ENCODE measurements at places on chromosomes 12 and 14. TPM values are rescaled to one million over a fixed set of nuclear protein-coding genes. Genes with fewer than 3 reads are reported as not detected.
A peak's percentile ranks its signal among the peaks of the same experiment; 100 is the strongest.

DNA sequence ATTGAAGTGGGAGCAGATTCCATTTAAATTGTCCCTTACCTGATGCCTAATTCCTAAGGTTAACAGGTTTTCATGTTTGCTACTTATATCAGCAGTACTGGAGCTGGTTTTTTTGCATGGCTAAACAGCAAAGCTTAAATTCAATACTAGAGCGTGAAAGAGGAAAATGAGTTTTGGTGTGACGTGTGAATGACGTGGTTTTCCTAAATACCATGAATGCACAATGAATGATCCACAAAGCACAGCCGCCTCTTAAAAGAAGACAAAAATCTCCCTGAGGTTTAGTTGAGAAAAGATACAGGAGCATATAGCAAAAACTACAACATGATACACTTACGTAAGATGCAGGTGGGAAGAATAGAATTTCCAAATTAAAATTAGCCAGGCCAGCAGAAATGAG is 731.1 kb downstream of the DIO2 start:
- H3K36me3 ChIP-seq = no peaks in the 10 kb centered on the region
- no peak overlapping the region for H3K4me3 ChIP-seq
- H3K27me3 ChIP-seq = no peaks in the 10 kb centered on the region
- H3K4me1 ChIP-seq = no peaks in the 10 kb centered on the region

DNA sequence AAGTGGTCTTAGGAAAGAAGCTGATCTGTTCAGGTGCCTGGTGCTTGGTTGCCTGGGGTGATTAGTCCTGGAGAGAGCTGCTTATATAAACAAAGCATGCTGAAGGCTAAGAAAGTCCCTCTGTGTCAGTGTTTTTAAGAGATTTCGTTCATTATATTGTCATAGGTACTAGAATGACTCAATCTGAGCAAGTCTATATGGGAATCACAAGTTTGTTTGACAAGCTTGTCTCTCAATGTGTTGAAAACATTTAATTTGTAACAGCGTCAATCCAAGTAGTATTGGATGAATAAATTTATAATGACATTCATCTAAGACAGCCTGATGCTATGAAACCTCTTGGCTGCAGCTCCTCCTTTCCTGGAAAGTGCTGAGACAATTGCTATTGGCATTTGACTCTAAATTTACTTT is 256.3 kb downstream of the TMTC2 start:
- DNase-seq = no peak
- H3K36me3 ChIP-seq = no peaks in the 10 kb centered on the region
- H3K4me1 ChIP-seq = no peaks in the 10 kb centered on the region

- H3K27ac ChIP-seq = no peak within 1 kb of the TSS
- H3K4me1 ChIP-seq = no peaks in the 10 kb centered on the region
- DNase-seq = no peak
- H3K4me3 ChIP-seq = no peak within 1 kb of the TSS
- no peaks in the 10 kb centered on the region for H3K36me3 ChIP-seq
- no peaks in the 10 kb centered on the region for H3K27me3 ChIP-seq
Observed at GRCh38 chr12:85874031-85874461, at the start of gene NTS. NTS (plus strand) TSS chr12:85874295; CDS start chr12:85874404, 109 bp downstream.

- no peaks in the 10 kb centered on the region for H3K36me3 ChIP-seq
- no peak overlapping the region for H3K27ac ChIP-seq
- no peaks in the 10 kb centered on the region for H3K27me3 ChIP-seq
- H3K4me3 ChIP-seq = no peak overlapping the region
Observed at GRCh38 chr12:16281157-16281556, 3.7 kb upstream of the SLC15A5 start.

GRCh38 chr14:91152499-91152898 is 38.6 kb downstream of the DGLUCY start:
- no peak overlapping the region for H3K27ac ChIP-seq
- DNase-seq = no peak
- no peak overlapping the region for H3K4me3 ChIP-seq
- peaks cover 13% of the 10 kb centered on the region for H3K36me3 ChIP-seq
- peaks cover 13% of the 10 kb centered on the region for H3K4me1 ChIP-seq

GRCh38 chr14:48970943-48971342 is 615.2 kb downstream of the RPS29 start:
- H3K4me1 ChIP-seq = no peaks in the 10 kb centered on the region
- H3K27me3 ChIP-seq = no peaks in the 10 kb centered on the region
- H3K4me3 ChIP-seq = no peak overlapping the region
- no peaks in the 10 kb centered on the region for H3K36me3 ChIP-seq

- H3K27me3 ChIP-seq = no peaks in the 10 kb centered on the region
- H3K4me3 ChIP-seq = no peak overlapping the region
- H3K4me1 ChIP-seq = peaks cover 28% of the 10 kb centered on the region
- DNase-seq = no peak
Observed at GRCh38 chr12:89355243-89356068, 3.2 kb upstream of the DUSP6 start.

- DNase-seq = peak; percentile 54
- H3K36me3 ChIP-seq = peaks cover 6% of the 10 kb centered on the region
- H3K27me3 ChIP-seq = no peaks in the 10 kb centered on the region
- H3K4me1 ChIP-seq = peaks cover 16% of the 10 kb centered on the region
Observed at GRCh38 chr12:120006258-120006975, 17.4 kb downstream of the BICDL1 start.

- no peaks in the 10 kb centered on the region for H3K27me3 ChIP-seq
- peaks cover under 1% of the 10 kb centered on the region for H3K4me1 ChIP-seq
- no peak overlapping the region for H3K4me3 ChIP-seq
- H3K36me3 ChIP-seq = peaks cover 82% of the 10 kb centered on the region
- DNase-seq = no peak
- no peak overlapping the region for H3K27ac ChIP-seq
Observed at GRCh38 chr14:23063601-23064000, 6.3 kb upstream of the CDH24 start.

GRCh38 chr12:110639336-110640141 is 25.6 kb downstream of the TCTN1 start:
- no peaks in the 10 kb centered on the region for H3K27me3 ChIP-seq
- H3K4me1 ChIP-seq = peaks cover 11% of the 10 kb centered on the region
- H3K27ac ChIP-seq = no peak overlapping the region
- H3K36me3 ChIP-seq = no peaks in the 10 kb centered on the region
- no peak overlapping the region for H3K4me3 ChIP-seq

GRCh38 chr14:48714366-48714765 is 871.8 kb downstream of the RPS29 start:
- no peaks in the 10 kb centered on the region for H3K27me3 ChIP-seq
- DNase-seq = no peak
- H3K27ac ChIP-seq = no peak overlapping the region
- no peaks in the 10 kb centered on the region for H3K36me3 ChIP-seq
- no peak overlapping the region for H3K4me3 ChIP-seq
- no peaks in the 10 kb centered on the region for H3K4me1 ChIP-seq

GRCh38 chr12:1862973-1863372 is 42.6 kb downstream of the LRTM2 start:
- no peaks in the 10 kb centered on the region for H3K36me3 ChIP-seq
- no peak overlapping the region for H3K27ac ChIP-seq
- H3K4me3 ChIP-seq = no peak overlapping the region
- no peaks in the 10 kb centered on the region for H3K4me1 ChIP-seq
- no peak for DNase-seq

GRCh38 chr12:53652366-53652765 is 23.5 kb downstream of the ATP5MC2 start:
- H3K4me1 ChIP-seq = no peaks in the 10 kb centered on the region
- no peaks in the 10 kb centered on the region for H3K27me3 ChIP-seq
- DNase-seq = no peak
- no peaks in the 10 kb centered on the region for H3K36me3 ChIP-seq
- H3K27ac ChIP-seq = no peak overlapping the region
- H3K4me3 ChIP-seq = no peak overlapping the region

- no peak overlapping the region for H3K27ac ChIP-seq
- H3K27me3 ChIP-seq = no peaks in the 10 kb centered on the region
- H3K4me1 ChIP-seq = no peaks in the 10 kb centered on the region
- no peaks in the 10 kb centered on the region for H3K36me3 ChIP-seq
Observed at GRCh38 chr12:67926063-67926462, 63.2 kb upstream of the IFNG-AS1 start.

DNA sequence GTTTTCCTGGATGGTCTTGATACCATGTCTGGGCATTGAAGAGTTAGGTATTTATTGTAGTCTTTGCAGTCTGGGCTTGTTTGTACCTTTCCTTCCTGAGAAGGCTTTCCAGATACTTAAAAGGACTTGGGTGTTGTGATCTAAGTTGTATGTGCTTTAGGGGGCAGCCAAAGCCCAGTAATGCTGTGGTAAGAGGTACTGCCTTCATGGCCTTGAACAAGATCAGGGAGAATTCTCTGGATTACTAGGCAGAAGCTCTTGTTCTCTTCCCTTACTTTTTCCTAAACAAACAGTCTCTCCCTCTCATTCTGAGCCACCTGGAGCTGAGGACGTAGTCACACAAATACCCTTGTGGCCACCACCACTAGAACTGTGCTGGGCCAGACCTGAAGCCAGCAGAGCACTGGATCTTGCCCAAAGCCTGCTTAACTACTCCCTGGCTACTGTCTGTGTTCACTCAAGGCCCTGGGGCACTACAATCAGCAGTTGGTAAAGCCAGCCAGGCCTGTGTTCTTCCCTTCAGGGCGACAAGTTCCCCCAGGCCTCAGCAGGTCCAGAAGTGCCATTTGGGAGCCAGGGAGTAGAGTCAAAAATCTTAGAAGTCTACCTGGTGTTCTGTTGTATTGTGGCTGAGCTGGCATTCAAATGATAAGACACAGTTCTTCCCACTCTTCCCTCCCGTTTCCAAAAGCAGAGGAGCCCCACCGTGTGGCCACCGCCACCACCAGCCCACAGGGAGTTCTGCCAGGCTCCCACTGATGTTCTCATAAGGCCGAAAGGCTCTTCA is 11.4 kb downstream of the PRORP start:
- DNase-seq = no peak
- H3K27ac ChIP-seq = no peak overlapping the region
- H3K27me3 ChIP-seq = no peaks in the 10 kb centered on the region

- H3K4me3 ChIP-seq = no peak overlapping the region
- DNase-seq = no peak
- no peak overlapping the region for H3K27ac ChIP-seq
Observed at GRCh38 chr14:79376557-79376956, 834.7 kb downstream of the DIO2 start.

DNA sequence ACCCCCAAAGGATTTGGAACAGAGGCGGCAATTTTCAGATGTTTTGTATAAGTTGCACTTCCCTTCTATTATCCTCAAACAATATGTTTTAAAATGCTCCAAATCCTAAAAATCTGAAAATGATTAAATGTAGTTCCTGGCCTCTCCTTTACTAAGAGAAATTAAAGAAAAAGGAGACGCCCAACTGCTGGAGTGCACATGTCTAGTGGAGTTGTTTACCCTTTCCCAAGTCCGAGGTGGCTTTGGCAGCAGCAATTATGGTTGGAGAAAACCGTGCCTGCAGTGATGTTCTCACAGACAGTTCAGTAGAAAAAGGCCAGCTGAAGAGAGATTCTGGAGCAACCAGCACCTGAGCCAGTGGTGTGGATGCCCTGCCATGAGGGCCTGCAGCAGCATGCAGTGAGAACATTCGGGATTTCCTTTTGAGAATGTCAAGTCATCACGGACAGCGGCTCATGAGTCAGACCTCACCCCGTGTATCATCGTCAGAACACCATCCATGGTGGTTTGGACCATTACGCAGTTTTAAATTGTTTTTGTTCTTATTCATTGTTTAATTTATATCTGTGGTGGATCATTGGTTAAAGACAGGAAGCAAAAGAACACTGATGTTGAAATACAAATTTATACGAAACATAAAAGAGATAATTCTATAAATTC is 179.0 kb upstream of the KRR1 start:
- peaks cover 3% of the 10 kb centered on the region for H3K27me3 ChIP-seq
- no peaks in the 10 kb centered on the region for H3K36me3 ChIP-seq
- DNase-seq = no peak

GRCh38 chr12:54033106-54033979 is 493 bp downstream of the HOXC5 start:
- peak; percentile 34 for DNase-seq
- no peaks in the 10 kb centered on the region for H3K36me3 ChIP-seq
- H3K4me3 ChIP-seq = peak overlapping the region; percentile 4
- H3K4me1 ChIP-seq = peaks cover 26% of the 10 kb centered on the region
- peaks cover 87% of the 10 kb centered on the region for H3K27me3 ChIP-seq

DNA sequence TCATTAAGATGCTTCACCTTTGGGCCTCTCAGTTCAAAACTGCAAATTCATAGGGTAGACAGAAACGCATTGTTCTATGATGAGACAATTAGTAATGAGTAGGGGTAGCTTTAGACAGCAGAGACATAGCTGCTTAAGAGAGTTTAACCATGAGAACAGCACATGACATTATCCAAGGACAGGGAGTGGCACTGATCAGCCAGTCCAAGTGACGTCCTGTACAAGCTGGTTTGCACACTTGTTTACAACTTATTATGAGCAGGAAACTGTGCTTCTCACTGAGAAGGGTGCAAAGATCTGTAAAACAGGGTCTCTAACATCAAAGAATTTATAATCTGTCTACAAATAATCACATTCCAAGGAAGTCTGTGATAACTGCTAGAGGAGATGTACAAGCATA is 11.2 kb upstream of the SRSF5 start:
- H3K27ac ChIP-seq = no peak overlapping the region
- H3K4me1 ChIP-seq = no peaks in the 10 kb centered on the region
- H3K27me3 ChIP-seq = no peaks in the 10 kb centered on the region
- H3K4me3 ChIP-seq = no peak overlapping the region
- DNase-seq = no peak

- H3K4me3 ChIP-seq = no peak overlapping the region
- peaks cover 17% of the 10 kb centered on the region for H3K4me1 ChIP-seq
- H3K27ac ChIP-seq = no peak overlapping the region
Observed at GRCh38 chr14:100567877-100568163, 19.4 kb downstream of the BEGAIN start.

GRCh38 chr14:88482524-88482923 is 72.3 kb downstream of the PTPN21 start:
- H3K4me3 ChIP-seq = no peak overlapping the region
- no peak overlapping the region for H3K27ac ChIP-seq
- no peaks in the 10 kb centered on the region for H3K27me3 ChIP-seq

GRCh38 chr14:101456246-101457175 is 104.8 kb upstream of the DIO3 start:
- H3K27ac ChIP-seq = no peak overlapping the region
- H3K4me1 ChIP-seq = no peaks in the 10 kb centered on the region
- no peak for DNase-seq
- no peak overlapping the region for H3K4me3 ChIP-seq

GRCh38 chr12:34403706-34404376 is 381.5 kb downstream of the ALG10 start:
- H3K4me3 ChIP-seq = no peak overlapping the region
- no peaks in the 10 kb centered on the region for H3K27me3 ChIP-seq
- no peak overlapping the region for H3K27ac ChIP-seq
- DNase-seq = peak; percentile 0
- no peaks in the 10 kb centered on the region for H3K4me1 ChIP-seq
- no peaks in the 10 kb centered on the region for H3K36me3 ChIP-seq

- H3K4me3 ChIP-seq = no peak overlapping the region
- no peak for DNase-seq
- no peaks in the 10 kb centered on the region for H3K27me3 ChIP-seq
- peaks cover 35% of the 10 kb centered on the region for H3K36me3 ChIP-seq
Observed at GRCh38 chr14:77574446-77575115, 41.9 kb downstream of the SPTLC2 start.

SDS gene
- not detected for total RNA-seq

STXBP6 gene
- not detected for total RNA-seq

PRB3 gene
- total RNA-seq = not detected

ALDH2 gene
- total RNA-seq = 2.6 TPM

CDKN1B gene
- 130 TPM for total RNA-seq

IKZF4 gene
- 5.5 TPM for total RNA-seq

RFLNA gene
- total RNA-seq = not detected

GALNT6 gene
- 38.5 TPM for total RNA-seq

HSPB8 gene
- not detected for total RNA-seq

OAS2 gene
- total RNA-seq = 48.2 TPM

PIANP gene
- not detected for total RNA-seq

APEX1 gene
- total RNA-seq = 66.0 TPM

SIRT4 gene
- 2.1 TPM for total RNA-seq

Measured in natural killer cell (primary cell).